ENCODE measurements at places on chromosomes 2 and 18. TPM values are rescaled to one million over a fixed set of nuclear protein-coding genes. Genes with fewer than 3 reads are reported as not detected.

The TMEM37 gene
- total RNA-seq: 3.7 TPM

The LYPD6B gene
- not detected for total RNA-seq

The CXCR2 gene
- total RNA-seq: not detected

The FOSL2 gene
- total RNA-seq: 197 TPM

The OLA1 gene
- 50.5 TPM for total RNA-seq

The CIB4 gene
- total RNA-seq: not detected

The DOK1 gene
- total RNA-seq: 22.2 TPM

The MROH2A gene
- total RNA-seq: not detected

The CCL20 gene
- not detected for total RNA-seq

The NEB gene
- total RNA-seq: 2.2 TPM

The PAX8 gene
- 2.2 TPM for total RNA-seq

GRCh38 chr2:71082402-71083252 is 14.2 kb downstream of the NAGK start:
- DNase-seq: no peak
- H3K27me3 ChIP-seq: no peaks in the 10 kb centered on the region
- no peak overlapping the region for H3K27ac ChIP-seq

GRCh38 chr2:192604295-192604694 is 409.6 kb upstream of the TMEFF2 start:
- no peaks in the 10 kb centered on the region for H3K36me3 ChIP-seq
- H3K4me1 ChIP-seq: no peaks in the 10 kb centered on the region
- no peak for DNase-seq
- H3K27me3 ChIP-seq: no peaks in the 10 kb centered on the region

GRCh38 chr18:79515331-79515730 is 119.6 kb downstream of the NFATC1 start:
- no peak overlapping the region for H3K4me3 ChIP-seq
- H3K27me3 ChIP-seq: no peaks in the 10 kb centered on the region
- DNase-seq: no peak
- H3K4me1 ChIP-seq: no peaks in the 10 kb centered on the region
- no peaks in the 10 kb centered on the region for H3K36me3 ChIP-seq
- no peak overlapping the region for H3K27ac ChIP-seq

DNA sequence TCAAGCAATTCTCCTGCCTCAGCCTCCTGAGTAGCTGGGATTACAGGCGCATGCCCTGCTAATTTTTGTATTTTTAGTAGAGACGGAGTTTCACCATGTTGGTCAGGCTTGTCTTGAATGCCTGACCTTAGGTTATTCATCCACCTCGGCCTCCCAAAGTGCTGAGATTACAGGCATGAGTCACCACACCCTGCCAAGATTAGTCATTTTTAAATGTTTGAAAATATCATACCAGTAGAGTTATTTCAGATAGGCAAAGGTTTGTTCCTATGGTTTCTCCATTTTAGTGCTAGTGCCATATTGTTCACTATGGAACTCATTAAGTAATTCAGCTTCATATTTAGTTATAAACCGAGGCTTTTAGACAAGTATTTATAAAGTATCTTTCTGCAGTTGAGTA is 52.3 kb downstream of the HIBCH start:
- no peak overlapping the region for H3K4me3 ChIP-seq
- H3K36me3 ChIP-seq: peaks cover 16% of the 10 kb centered on the region
- H3K27me3 ChIP-seq: no peaks in the 10 kb centered on the region
- H3K27ac ChIP-seq: no peak overlapping the region
- no peaks in the 10 kb centered on the region for H3K4me1 ChIP-seq
- no peak for DNase-seq

DNA sequence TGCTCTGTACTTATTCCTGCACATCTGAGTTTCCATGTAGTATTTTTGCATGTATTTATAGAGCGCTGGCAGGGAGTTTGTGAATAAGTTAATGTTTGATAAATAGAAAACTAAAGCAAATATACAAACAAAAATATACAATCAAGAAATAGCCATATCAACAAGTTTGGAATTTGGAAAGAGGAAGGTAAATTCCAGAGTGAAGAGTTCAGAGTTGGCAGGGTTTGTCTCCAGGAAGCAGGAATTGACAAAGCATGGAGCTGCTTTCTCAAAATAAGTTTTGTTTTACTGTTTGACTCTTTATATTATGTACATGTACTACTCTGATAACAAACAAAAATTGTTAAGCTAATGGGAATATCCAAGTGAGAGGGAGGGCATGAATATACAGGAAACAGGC is 80.3 kb downstream of the SPOPL start:
- DNase-seq: no peak

- no peak for DNase-seq
- H3K4me3 ChIP-seq: no peak overlapping the region
- no peaks in the 10 kb centered on the region for H3K36me3 ChIP-seq
These were observed 147.1 kb downstream of the PHLPP1 start for GRCh38 chr18:62862466-62862865.

DNA sequence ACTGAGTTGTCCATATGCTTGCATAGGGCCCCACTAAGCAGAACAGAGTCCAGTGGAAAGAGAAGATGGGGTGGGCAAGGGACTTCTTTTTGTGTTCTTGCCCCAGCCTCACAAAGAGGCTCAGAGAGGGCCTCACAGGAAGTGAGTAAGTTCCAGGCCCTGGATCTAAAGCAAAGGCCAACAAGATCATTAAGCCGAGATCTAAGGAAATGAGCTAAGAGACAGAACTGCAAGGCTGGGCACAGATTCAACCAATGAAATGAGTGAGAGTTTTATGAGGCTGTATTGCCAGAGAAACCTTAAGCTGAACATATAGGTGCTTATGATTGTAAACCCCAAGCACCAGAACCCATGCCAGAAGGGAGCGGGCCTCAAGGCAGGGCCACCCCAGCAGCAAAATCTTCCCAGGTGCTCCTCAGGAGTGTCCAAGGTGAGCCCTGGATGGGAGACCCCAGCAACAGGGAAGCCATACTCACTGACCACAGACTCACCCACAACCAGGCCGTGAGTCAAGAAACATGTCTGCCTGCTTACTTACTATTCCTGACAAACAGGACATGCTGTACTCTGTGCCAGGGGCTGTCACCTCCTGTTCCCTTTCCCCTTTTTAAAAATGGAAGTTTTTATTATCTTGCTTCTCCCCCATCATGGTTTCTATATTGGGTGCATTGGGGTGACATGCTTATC is 40.2 kb downstream of the SLC14A1 start:
- no peaks in the 10 kb centered on the region for H3K36me3 ChIP-seq
- H3K4me1 ChIP-seq: no peaks in the 10 kb centered on the region
- H3K27me3 ChIP-seq: no peaks in the 10 kb centered on the region
- DNase-seq: no peak
- H3K4me3 ChIP-seq: no peak overlapping the region

DNA sequence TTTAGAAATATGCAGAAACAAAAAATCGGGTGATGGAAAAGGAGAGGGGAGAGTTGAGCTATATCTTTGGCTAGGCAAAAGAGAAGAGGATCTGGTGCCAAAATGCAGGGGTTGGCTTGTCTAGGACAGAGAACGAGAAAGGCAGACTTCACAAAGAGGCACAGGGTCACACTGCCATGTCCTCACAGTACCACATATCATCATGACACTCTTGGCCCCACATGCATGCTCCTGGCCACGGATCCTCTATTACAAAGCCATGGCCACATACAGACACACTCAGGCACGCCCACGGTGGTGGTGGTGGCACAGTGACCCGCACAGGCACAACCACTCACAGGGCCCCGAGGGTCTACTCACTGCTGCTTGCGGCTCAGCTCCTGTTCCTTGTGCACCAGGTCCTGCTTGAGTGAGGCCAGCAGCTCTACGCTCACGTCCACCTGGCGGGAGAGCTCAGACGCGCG is 15.9 kb downstream of the FBXO41 start:
- no peak for DNase-seq
- no peak overlapping the region for H3K4me3 ChIP-seq
- H3K36me3 ChIP-seq: no peaks in the 10 kb centered on the region
- H3K27ac ChIP-seq: no peak overlapping the region

DNA sequence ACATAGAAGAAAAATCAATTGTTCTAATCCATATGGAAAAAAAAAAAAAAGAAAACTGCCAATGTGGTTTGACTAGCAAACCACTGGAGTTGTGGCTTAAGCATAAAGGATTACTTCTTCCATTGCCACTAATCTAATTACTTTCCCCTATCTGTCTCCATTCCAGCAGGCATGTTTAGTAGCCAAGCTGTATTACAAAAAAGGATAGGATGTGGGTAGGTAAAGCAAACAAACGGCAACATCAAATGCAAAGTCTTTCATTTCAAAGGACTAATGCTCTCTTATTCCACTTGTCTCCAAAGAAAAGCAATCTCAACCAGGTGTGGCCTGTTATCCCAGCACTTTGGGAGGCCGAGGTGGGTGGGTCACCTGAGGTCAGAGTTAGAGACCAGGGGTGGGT is 36.5 kb downstream of the SLC8A1 start:
- no peak for DNase-seq
- H3K4me3 ChIP-seq: no peak overlapping the region
- H3K27me3 ChIP-seq: no peaks in the 10 kb centered on the region
- no peak overlapping the region for H3K27ac ChIP-seq

- no peak overlapping the region for H3K27ac ChIP-seq
- DNase-seq: no peak
- no peak overlapping the region for H3K4me3 ChIP-seq
- H3K27me3 ChIP-seq: no peaks in the 10 kb centered on the region
- H3K4me1 ChIP-seq: no peaks in the 10 kb centered on the region
These were observed 54.8 kb upstream of the CCDC68 start for GRCh38 chr18:55014095-55014494.

DNA sequence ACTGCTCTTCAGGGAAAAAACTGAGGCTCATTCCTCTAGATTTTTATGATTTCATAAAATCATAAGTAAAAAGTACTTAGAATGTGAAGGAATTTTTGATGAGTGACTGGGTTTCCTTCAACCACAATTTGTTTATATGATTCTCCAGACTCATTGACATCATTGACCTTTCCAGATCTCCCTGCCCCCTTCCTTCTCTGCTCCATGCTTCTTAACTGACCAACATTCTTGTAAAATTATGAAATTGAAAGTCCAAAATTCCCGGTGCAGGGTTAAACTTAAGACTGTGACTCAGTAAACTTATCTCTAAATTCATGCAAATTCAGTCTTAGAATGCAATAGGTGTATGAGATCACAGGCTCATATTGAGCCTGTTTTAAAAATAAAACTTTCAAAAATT is 648.9 kb downstream of the TDRD15 start:
- H3K4me1 ChIP-seq: peaks cover 7% of the 10 kb centered on the region
- no peak for DNase-seq
- no peak overlapping the region for H3K4me3 ChIP-seq
- H3K36me3 ChIP-seq: no peaks in the 10 kb centered on the region
- no peak overlapping the region for H3K27ac ChIP-seq

- H3K27me3 ChIP-seq: no peaks in the 10 kb centered on the region
- no peak overlapping the region for H3K4me3 ChIP-seq
- no peak overlapping the region for H3K27ac ChIP-seq
These were observed 141.9 kb upstream of the DLX2 start for GRCh38 chr2:172244419-172245130.

GRCh38 chr2:177893880-177894279 is 178.7 kb downstream of the PDE11A start:
- DNase-seq: no peak
- H3K4me3 ChIP-seq: no peak overlapping the region
- no peaks in the 10 kb centered on the region for H3K27me3 ChIP-seq
- H3K27ac ChIP-seq: no peak overlapping the region
- H3K4me1 ChIP-seq: no peaks in the 10 kb centered on the region
- H3K36me3 ChIP-seq: no peaks in the 10 kb centered on the region

GRCh38 chr2:223439786-223440185 is 162.4 kb downstream of the SCG2 start:
- H3K4me3 ChIP-seq: no peak overlapping the region
- H3K36me3 ChIP-seq: no peaks in the 10 kb centered on the region
- no peak for DNase-seq
- H3K4me1 ChIP-seq: no peaks in the 10 kb centered on the region

DNA sequence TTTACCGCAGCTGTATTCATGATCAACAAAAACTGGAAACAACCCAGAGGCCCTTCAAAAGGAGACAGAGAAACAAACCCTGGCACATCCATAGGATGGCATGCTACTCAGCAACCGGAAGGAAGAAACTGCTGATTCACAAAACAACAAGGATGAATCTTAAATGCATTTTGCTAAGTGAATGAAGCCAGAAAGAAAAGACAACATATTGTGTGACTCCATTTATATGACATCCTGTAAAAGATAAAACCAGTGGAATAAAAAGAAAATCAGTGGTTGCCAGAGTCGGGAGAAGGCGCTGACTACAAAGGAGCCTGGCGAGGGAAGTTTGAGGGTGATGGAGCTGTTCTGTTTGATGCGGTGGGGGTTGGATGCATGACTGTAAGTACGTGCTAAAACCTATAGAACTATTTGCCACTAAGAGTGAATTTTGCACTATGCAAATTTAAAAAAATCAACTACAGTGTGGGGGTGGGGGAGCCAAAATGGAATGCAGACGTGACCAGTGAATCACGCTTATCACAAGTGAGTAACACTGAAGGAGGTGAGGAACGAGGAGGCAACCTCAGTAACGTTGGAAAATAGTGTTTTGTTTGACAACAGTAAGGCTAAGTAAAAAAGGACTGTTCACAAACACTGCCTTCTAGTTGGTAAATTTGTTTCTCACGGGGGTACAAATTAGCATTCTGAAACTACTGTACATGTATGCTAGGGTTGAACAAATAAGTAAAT is 108.9 kb downstream of the INHBB start:
- no peaks in the 10 kb centered on the region for H3K36me3 ChIP-seq
- no peaks in the 10 kb centered on the region for H3K4me1 ChIP-seq
- no peak overlapping the region for H3K27ac ChIP-seq
- H3K4me3 ChIP-seq: no peak overlapping the region

GRCh38 chr2:60334610-60335009 is 218.8 kb downstream of the BCL11A start:
- H3K4me3 ChIP-seq: no peak overlapping the region
- H3K36me3 ChIP-seq: no peaks in the 10 kb centered on the region
- DNase-seq: no peak
- no peak overlapping the region for H3K27ac ChIP-seq
- H3K4me1 ChIP-seq: no peaks in the 10 kb centered on the region
- no peaks in the 10 kb centered on the region for H3K27me3 ChIP-seq

GRCh38 chr2:241149925-241150659 is at the start of gene PPP1R7:
Gene PPP1R7 (plus strand): TSS chr2:241150467. CDS start chr2:241150496, 29 bp downstream.
- H3K27me3 ChIP-seq: no peaks in the 10 kb centered on the region
- peak within 1 kb of the TSS; percentile 92 for H3K27ac ChIP-seq
- H3K4me1 ChIP-seq: peaks cover 12% of the 10 kb centered on the region
- peak within 1 kb of the TSS; percentile 92 for H3K4me3 ChIP-seq

DNA sequence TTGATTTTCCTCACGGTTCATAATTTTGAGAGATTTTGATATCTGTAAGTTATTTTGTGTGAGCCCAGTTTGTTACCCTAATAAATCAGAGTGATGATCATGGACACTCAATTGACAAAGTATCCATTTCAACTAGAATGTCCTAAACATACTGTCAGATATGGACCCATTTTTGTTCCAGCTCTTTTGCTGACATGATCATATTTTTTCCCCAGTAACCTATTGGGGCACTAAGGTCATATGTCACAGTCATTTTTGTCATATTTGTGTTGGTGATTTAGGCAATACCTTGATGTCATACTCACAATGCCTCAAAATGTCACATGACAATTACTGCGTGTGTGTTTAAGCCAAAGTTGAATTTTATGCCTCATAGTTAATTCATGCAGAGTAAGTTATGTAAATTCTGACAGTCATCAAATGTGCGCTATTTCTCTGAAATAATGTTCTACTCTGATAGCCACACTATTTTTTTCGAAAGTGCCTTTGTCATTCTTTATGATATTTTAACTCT is 218.7 kb downstream of the ARHGAP15 start:
- H3K4me1 ChIP-seq: peaks cover 8% of the 10 kb centered on the region
- DNase-seq: no peak
- no peak overlapping the region for H3K4me3 ChIP-seq
- H3K27ac ChIP-seq: no peak overlapping the region
- no peaks in the 10 kb centered on the region for H3K27me3 ChIP-seq

GRCh38 chr2:119691651-119692245 is 12.7 kb downstream of the TMEM177 start:
- no peaks in the 10 kb centered on the region for H3K27me3 ChIP-seq
- H3K27ac ChIP-seq: no peak overlapping the region
- peaks cover 11% of the 10 kb centered on the region for H3K4me1 ChIP-seq
